ENCODE measurements at places on chromosomes 4 and X.

DNA sequence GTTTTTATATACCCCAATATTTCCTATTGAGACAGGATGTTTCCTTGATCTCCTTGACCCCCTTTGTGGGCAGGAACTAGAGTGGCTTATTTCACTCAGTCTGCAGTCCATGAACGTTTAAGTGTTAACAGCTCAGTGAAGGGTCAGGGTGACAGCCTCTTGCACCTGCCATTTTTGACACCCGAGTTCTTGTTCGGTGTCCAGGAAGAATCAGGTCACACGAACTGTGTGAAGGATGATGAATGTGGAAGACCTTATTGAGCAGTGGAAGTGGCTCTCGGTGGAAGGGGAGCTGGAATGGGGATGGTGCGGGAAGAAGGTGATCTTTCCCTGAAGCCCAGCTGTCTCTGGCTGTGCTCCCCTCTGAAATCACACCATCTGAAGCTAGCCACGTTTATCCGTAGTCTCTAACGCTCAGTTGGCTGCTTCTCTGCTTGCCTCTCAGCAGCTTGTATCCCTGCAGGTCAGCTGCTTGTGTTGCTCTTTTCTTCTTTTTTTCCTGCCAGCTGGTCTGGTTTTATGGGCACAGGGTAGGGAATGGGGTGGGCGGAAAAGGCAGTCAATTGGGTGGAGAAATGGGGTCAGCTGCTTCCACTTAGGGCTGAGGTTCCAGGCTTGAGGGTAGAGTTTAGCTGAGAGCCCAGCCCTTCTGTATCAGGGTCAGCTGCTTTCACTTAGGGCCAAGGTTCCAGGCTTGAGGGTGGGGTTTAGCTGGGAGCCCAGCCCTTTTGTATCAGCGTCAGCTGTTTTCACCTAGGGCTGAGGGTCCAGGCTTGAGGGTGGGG lies 29.0 kb upstream of the CCNG2 start:
- no peak for DNase-seq

DNA sequence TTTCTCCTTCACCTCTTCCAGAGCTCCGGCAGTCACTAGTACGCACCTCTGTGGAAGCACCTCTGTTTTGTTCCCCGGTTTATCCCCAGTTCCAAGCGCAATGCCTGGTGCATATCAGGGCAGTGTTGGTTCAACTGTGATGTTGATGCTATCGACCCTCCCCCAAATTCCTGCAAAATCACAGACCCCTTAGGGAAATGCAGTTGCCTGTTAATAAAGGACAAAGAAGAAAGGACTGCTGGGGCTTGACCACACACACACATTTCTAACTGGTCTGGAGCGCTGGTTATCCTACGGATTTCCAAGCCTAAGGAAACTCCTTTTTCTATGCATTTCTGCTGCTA lies 530 bp upstream of the NMU start:
- DNase-seq, result no peak

DNA sequence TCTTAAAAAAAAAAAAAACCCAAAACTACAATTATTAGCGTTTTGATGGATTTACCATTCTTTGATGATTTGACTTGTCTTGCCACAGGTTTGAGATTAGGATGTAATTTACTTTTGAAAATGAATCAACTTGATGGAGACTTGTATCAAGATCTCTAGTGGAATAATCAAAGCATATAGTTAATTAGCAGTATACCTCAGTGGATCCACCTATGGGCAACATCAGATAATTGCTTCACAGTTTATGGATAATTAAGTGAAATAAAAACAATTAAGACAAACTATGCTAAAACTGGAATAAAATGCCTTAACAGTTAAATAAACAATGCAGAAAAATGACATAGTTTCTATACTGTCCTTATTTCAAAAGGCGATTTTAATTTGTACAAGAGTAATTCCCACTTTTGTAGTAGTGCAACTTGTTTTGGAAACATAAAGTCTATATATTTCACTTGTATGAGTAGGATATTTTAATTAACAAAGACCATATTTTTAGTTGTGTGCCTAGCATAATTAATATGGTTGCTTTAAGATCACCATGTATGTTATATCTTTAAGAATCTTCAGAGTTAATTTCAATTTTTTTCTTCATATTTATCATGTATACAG lies 4.2 kb downstream of the CPEB2 start:
- DNase-seq, result no peak

DNA sequence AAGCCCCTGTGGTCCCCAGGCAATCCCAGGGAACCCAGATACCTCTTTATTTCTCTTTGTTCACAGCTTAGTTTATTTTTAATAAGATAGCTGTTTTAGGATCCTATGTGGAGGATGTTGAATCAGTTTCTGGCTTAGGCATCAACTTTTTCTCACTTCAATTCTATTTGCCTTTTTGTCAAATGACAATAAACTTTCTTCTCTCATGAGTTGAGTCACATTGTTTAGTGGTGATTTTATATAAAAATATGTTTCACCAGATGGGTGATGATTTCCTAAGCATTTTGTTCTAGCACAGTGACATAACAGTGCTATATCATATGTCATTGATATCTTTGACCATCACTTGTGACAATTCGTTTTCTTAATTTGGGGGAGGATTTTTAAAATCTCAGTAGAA lies 198.1 kb upstream of the PUDP start:
- DNase-seq, result no peak

DNA sequence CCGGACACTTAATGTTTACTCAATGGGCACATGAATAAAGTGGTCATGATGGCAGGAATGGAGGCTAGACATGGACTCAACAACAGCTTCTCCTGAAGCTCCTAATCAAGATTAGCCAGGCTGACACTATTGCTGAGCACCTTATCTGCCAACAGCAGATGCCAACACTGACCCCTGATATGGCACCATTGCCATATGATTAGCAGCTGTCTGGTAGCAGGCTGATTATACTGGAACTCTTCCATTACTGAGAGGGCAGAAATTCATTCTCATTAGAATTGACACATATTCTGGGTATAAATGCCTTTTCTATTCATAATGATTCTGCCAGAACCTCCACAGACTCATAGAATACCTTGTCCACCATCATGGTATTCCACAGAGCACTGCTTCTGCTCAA lies 18.4 kb upstream of the AFF1 start:
- no peak for DNase-seq

GRCh38 chrX:101385795-101386541 lies at the start of gene BTK:
Gene BTK (minus strand): TSS chrX:101386191. CDS start chrX:101375284, 10,907 bp downstream.
- no peak for DNase-seq

DNA sequence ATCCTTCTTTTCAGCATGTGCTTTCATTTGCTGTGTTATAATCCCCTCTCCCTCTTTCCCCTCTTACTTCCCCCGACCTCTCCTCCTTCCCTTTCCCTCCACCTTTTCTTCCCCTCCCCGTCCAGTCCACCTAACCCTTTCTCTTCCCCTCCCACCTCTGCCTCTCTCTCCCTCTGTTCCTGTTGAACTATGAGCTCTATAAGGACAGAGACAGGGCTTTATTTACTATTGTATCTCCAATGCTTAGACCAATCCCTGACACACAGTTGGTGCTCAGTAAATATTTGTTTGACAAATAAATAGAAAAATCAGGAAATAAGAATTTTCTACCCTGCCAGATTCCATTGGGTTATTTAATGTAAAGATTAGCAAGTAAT lies 60.8 kb downstream of the EGF start:
- no peak for DNase-seq

- no peak for DNase-seq
Observed at GRCh38 chr4:189592890-189593289, 347.8 kb upstream of the FRG1 start.

- DNase-seq, result no peak
Observed at GRCh38 chr4:141638230-141638629, 1.8 kb downstream of the IL15 start.

- no peak for DNase-seq
Observed at GRCh38 chr4:15547392-15547791, 77.7 kb downstream of the CC2D2A start.

GRCh38 chrX:14489437-14489836 lies 39.9 kb upstream of the GLRA2 start:
- no peak for DNase-seq

DNA sequence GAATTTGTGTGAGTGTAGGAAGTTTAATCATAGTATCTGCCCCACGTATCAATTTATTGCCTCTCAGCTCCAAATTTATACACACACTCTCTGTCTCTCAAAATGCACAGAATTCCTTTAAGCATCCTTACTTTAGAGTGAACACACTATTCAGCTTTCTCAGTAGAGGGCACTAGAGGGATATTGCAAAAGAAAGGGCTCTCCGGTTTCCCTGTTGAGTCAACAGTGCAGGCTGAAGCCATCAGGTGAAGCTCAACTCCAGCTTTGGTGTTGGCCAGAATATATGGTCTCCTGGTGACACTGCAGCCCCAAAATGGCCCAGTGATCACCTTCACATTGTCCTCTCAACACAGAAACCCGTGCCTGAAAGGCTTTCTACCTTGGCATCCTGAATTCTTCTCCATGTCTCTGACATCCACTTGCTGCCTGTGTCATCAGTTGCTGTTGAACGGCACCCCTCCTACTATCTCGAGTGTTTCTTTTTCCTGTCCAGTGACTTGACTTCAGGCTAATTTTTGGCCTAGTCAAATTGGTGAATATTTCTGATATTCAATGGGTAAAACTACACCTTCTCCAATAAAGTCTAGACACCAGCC lies 670.5 kb downstream of the GABRG1 start:
- DNase-seq, result no peak

DNA sequence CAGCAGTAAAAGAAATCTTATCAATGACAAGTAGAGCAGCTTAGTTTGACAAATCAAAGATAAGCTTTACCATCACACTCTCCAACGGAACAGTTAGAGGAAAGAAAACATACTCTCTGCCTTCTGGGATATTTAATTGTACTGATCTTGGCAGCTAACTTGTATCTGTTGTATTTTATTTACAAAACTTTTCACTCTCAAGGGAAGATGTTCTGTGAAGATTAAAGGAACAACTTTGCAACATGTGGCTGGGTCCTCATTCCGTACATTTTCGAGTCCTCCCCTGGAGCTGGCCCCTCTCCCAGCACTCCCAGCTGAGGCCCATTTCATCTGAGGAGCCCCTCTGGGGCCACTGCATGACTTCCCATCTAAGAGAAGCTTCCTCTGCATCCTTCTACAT lies 74.4 kb downstream of the RPS3A start:
- DNase-seq, result no peak

- no peak for DNase-seq
Observed at GRCh38 chr4:164615964-164616363, 138.0 kb upstream of the SMIM31 start.

- no peak for DNase-seq
Observed at GRCh38 chr4:73599182-73599581, 21.1 kb downstream of the RASSF6 start.

- DNase-seq, result no peak
Observed at GRCh38 chr4:2256781-2257191, 5.1 kb downstream of the MXD4 start.

DNA sequence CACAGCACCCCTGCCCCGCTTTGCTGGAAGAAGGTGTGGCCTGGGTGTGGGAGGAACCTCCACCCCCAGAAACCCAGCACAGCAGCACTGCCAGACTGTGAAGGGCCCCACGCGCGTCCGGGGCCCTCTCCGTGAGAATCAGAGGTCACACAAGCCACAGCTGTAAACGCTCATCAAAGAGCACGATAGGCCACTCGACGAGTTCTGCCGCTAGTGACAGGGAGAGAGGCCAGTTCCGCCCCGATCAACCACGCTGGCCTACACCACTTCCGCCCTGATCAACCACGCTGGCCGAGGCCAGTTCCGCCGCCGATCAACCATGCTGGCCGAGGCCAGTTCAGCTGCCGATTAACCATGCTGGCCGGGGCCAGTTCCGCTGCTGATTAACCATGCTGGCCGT lies 25.9 kb upstream of the ADRA2C start:
- DNase-seq, result no peak

- no peak for DNase-seq
Observed at GRCh38 chrX:345020-345925, 26.7 kb upstream of the GTPBP6 start.

GRCh38 chr4:114076899-114077570 lies 97.6 kb upstream of the ARSJ start:
- no peak for DNase-seq

Data from activated CD8-positive, alpha-beta memory T cell treated with anti-CD3 and anti-CD28 coated beads for 48 hours (primary cell).